Activated CD4-positive, alpha-beta memory T cell treated with anti-CD3 and anti-CD28 coated beads, Interleukin-2, amount 10 ng/mL, durations not matched to agents 7 days and 5 days (primary cell): ENCODE measurements at places on chromosomes 2 and 18. TPM values are rescaled to one million over a fixed set of nuclear protein-coding genes. Genes with fewer than 3 reads are reported as not detected.

Gene ZNF385B
- not detected for total RNA-seq

Gene GKN2
- total RNA-seq: not detected

Gene TMEM150A
- total RNA-seq: 2.0 TPM

Gene EVX2
- total RNA-seq: not detected

DNA sequence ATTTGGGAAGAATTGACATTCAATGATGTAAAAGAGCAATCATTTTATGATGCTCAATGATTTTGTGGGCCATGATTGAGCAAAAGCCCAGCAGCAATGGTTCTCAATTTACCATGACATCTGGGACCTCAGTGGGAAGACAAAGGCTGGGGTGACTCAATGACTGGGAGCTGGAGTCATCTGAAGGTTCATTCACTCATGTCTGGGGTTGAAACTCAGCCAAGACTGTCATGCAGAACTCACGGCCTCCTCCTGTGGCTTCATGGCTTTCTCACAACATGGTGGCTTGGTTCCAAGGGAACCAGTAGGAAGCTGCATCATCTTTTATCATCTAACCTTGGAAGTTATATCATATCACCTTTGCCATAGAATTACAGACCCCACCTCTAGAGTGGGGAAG is 45.1 kb upstream of the CD226 start:
- DNase-seq: no peak

DNA sequence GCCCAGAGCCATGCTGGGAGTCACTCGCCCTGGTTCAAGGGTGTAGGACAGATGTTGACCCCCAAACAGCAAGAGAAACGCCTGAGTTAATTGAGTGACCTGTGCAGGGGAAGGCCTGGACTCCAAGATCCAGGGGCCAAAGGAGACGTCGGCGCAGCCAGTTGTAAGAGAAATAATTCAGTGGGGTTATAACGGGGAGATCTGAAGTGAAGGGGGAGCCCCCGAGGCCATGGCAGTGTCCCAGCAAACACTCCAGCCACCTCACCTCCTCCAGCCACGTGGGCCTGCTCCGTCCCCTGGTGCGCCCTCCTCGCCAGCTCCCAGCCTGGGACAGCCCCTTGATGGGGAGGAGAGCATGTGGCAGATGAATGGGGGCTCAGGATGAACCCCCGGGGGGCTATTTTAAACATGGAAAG is 130.7 kb upstream of the GPC1 start:
- DNase-seq: peak; percentile 6

DNA sequence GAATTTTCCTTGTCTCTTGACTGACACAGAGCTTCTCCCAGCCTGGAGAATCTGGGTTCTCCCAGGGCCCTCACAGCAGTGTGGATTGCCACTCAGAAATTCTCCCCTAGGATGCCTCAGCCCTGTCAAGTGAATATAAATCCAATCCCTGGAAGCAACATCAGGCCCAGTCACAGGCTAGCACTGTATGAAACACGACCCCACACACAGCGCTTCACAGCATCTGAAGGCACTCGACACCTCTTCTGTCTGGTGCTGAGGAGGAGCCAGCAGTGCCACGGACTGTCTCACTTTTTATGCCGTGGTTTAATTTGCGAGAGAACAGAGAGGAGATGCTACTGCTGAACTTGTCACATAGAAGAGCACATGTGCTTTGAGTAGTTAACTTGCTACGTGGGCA is 164.5 kb downstream of the NAPG start:
- no peak for DNase-seq

DNA sequence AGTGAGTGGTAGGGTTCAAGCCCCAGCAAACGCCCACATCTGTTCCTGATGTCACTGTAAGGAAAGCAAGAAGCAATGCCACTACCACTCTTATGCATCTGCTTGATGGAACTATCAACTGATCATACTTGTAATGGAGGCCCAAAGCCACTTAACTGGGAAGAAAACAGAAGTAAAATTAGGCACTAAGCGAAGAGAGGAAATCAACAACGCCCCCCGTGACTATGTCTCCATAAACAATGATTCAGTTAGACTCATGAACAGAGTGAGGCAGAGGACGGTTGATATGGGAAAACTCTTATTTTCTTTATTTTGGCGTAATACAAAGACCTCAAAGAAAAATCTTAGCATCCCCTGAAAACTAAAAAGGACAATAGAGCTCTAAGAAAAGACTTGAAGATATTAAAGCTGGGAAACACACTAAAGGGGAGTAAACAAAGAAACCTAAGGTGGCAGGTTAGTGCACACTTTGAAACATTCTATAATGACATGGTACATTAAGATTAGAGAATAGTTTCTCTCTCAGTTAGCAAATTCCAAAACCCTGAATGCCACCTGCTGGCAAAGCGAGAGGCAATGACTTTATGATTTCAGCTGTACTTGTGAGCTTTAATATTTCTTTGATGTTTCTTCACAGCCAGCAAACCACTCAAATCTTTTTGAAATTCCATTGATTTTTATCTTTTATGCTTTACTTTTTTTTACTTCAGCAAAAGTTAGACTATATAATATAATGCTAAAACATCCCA is 86.5 kb downstream of the LRP2 start:
- DNase-seq: no peak

DNA sequence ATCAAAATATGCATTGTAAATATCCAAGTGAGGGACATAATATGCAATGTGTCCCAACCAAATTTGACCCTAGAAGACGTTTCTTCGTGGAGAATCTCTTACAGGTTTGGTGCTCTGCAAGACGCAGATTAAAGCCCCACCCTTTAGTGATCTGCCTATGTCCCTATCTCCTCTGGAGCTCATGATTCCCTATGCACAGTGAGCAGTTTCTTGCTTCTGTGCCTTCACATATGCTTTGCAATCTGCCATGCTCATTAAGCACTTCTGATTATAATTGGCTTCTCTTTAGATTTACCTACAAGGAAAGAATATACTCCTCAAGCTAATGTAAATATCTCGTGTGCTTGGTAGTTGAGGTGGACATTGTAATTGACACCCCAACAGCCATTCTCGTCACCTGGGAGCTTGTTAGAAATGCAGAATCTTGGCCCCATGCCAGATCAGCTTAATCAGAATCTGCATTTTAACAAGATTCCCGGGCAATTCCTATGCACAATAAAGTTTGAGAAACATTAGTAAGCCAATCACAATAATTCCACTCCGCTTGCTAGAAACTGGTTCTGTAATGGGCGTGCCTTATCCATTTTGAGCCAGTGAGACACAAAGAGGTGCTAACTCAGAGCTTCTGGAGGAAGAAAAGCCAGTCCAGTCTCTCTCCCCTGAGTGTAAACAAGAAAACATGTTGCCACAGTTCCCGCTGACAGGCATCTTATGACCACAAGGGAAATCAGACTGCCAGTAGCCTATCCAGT is 2.8 kb upstream of the PUM2 start:
- DNase-seq: no peak

GRCh38 chr2:120403676-120404075 is 57.7 kb downstream of the INHBB start:
- no peak for DNase-seq
